ENCODE measurements at places on chromosomes 3 and 15.

DNA sequence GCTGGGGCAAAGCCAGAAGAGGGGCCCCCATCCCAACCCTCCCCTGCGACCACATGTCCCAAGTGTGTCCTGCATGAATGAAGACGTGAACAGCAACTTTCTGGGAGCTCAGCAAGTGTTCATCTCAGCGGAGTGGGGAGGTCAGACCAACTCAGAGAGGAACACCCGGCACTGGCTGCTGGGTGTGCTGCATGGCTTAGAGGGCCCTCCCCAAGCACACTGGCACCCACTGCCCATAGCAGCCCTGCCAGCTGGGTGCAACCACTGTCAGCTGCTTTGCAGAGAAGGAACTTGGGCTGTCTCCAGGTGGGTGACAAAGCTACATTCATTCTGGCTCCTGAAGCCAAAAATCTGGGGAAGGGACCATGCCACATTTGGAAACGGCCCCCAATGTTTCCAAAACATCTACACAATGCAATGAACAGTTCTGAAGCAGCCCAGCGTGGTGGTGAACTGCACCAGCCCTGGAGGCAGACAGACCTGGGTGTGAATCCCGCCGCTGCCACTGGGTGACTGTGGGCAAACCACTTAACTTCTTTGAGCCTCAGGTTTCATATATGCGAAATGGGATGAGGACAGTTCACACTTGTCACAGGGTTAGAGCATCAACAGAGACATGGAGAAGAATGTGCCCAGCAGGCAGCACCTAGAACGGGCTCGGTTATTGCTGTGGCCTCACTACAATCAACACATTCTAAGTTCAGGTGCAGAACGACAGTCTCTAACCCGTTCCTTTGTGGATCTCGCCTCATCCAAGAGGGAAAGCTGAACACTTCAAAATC lies 145.4 kb downstream of the NUP210 start:
- DNase-seq = no peak

GRCh38 chr3:55673764-55674163 lies 186.7 kb upstream of the WNT5A start:
- DNase-seq = no peak

DNA sequence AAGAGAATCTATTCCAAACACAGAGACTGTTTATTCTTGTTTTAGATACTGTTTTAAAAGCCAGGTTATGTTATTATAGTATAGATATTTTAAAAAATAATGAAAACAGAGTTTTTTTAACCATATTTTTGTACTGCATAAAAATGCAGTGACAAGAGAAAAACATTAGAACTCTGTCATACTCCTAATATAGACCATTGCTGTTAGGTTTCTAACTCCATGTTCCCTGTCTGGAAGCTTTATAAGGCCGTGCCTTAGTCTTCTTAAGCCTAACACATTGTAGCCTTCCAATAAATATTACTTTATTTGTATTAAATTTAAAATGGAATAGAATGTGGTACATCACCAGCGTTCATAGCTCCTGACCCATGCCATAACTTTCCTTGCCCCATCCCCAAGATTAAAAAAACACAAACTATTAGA lies 53.2 kb downstream of the MBNL1 start:
- DNase-seq = no peak

DNA sequence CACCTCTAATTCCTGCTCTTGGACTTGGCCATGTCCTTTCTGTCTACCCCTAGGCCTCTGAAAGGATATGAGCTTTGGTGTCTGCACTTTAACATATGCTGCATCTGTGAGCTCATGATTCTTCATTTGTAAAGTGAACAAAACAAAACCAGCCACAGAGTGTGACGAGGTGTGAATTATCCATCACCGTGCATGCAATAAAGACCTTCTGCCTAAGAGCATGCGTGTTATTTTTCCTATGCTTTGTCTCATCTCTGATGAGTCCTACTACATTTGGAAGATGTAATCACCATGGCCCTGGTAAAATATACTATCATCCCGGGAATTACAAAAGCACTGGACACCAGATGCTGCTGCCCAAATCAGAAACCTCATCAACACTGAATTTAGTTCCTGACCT lies 103.5 kb upstream of the KCNAB1 start:
- no peak for DNase-seq
